Activated CD4-positive, alpha-beta T cell treated with anti-CD3 and anti-CD28 coated beads, Interleukin-2, amount 10 ng/mL, durations not matched to agents 24 days and 14 days (primary cell): ENCODE measurements at places on chromosomes 3 and 15. TPM values are rescaled to one million over a fixed set of nuclear protein-coding genes. Genes with fewer than 3 reads are reported as not detected.

- DNase-seq, result no peak
Measured at GRCh38 chr3:126459111-126459762, 16.5 kb downstream of the ZXDC start.

GRCh38 chr3:148238421-148238821 is 459.3 kb upstream of the AGTR1 start:
- no peak for DNase-seq

DNA sequence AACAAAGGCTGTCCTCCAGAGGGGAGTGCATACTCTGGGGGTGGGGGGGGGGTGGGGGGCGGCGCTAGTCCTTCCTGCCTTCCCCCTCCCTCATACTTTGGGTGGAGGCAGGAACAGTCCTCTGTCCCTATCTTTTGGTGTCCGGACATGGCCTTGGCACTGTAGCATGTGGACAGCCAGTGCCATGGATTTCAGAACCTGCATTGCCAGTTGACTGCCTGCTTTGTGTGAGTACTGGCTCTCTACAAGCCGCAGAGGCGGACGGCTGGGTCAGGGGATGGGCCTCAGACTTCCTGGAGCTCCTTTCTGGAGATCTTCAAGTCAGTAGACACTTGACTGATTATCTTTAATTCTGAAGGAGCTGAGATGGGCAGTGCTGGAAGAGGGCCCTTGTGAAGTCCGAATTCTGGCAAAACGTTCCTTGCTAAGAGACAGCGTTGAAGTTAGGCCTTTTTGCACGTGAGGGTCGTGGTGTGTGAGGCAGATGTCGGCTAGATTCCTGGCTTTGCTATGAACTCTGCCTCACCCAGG is 2.5 kb downstream of the CLDN11 start:
- DNase-seq, result no peak

- no peak for DNase-seq
Measured at GRCh38 chr3:139388821-139389551, 461 bp downstream of the COPB2 start.

GRCh38 chr15:38520035-38520434 is 44.6 kb downstream of the RASGRP1 start:
- DNase-seq, result no peak

GRCh38 chr3:10557250-10557649 is 51.9 kb upstream of the ATP2B2 start:
- no peak for DNase-seq

DNA sequence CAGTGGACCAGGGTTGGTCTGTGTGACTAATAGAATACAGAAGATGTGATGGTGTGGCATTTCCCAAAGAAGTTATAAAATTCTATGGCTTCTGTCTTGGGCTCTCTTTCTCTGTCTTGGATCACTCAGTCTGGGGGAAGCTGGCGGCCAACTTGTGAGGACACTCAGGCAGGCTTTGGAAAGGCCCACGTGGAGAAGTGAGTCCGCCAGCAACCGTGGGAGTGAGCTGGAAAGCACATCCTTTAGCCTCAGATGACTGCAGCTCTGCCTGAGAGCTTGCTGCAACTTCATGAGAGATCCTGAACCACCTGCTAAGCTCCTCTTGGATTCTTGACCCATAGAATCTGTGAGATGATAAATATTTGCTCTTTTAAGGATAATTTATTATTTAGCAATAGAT is 72.0 kb upstream of the RASGRP1 start:
- no peak for DNase-seq

DNA sequence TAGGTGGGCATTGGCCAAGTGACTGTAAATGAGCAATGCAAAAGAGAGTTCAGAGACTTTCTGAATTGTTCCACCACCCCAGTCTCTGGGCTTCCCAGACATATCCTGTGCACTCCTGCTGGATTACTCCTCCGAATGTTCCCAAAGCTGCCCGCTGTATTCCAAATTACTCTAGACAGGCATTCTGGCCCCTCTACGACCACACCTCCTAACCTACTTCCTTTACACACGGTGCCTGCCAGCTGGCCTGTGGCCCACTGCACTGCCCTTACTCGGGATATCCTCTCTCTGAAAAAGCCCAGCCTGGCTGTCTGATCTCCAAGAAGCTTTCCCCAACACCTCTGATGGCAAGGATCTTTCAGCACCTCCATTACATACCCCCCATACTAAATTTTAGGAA is 66.6 kb downstream of the DUT start:
- DNase-seq, result no peak

FBXL22 gene
- 0.80 and 1.3 TPM in 2 replicates for total RNA-seq

PRTG gene
- not detected in 2 replicates for total RNA-seq
